ENCODE measurements at places on chromosomes 5 and 9. TPM values are rescaled to one million over a fixed set of nuclear protein-coding genes. Genes with fewer than 3 reads are reported as not detected.

DNA sequence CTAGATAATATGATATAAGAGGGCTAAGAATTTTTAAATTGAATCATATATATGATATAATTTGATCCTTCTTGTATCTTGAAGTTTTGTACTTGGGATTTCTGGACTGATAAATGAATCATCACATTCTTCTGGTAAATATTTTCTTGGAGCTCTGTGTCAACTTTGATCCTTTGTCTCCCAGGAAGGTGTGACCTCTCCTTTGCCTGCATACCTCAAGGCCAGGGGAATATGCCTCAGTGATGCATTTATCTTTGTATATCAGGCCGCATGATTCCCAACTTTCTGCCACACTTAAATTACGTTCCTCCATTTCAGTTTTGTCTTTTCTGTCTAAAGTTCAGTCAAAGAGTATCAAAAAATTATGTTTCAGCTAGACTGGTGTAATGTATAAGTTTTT is 101.2 kb downstream of the NLN start:
- no peak for DNase-seq

DNA sequence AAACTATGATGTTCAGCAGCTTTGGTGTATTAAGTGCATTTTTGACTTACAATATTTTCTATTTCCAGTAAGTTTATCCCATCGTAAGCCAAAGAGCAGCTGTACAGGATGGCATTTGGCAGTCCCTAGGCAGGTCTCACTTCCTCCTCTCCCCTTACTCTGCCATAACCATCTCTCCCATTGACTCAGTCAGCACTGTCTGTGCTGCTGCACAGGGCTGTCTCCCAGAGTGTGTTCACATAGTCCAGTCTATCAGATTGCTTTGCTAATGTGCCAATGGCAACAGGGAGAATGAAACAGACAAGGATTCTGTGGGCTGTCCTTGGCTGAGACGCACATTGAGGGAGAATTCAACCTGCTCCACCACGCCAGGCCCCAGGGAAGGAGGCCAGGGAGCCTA is 47.0 kb upstream of the CAST start:
- no peak for DNase-seq

- peak; percentile 46 for DNase-seq
Measured at GRCh38 chr5:170312666-170313065, 15.1 kb upstream of the LCP2 start.

DNA sequence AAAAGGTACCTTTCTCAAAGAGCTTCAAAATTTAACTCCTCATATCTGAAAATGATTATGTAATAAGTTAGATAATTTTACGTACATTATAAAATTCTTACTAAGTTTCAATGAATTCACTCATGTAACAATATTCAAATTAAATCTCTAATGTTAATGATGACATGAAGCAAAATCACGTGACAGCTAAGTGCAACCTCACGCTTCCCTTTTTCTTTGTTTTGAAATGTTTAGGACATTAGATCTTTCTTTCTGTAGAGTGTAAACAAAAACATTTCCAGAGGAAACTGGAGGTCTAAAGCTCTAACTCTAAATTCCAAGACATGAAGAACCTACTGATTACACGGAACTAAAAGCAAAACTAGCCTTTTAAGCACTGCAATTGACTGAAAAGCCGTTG is 227.3 kb upstream of the TBCA start:
- DNase-seq = no peak

DNA sequence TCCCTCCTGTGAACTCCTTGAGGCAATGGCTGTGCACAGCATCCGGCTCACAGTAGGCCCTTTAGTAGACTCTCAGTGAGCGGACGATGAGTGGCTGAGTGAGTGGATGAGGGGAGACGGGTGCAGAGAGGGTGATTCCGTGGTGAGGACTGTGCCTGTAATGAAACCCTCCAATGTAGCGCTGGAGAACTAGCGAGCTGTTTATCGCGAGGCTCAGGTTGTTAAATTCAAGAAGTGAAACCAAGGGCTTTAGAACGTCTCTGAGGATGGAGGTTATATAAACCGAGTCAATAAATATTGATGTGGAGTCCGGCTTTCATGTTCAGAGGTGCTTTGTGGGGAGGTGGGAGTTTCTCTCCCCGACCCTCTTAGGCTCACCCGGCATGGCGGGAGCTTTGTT is 53.2 kb downstream of the NSG2 start:
- DNase-seq = no peak

DNA sequence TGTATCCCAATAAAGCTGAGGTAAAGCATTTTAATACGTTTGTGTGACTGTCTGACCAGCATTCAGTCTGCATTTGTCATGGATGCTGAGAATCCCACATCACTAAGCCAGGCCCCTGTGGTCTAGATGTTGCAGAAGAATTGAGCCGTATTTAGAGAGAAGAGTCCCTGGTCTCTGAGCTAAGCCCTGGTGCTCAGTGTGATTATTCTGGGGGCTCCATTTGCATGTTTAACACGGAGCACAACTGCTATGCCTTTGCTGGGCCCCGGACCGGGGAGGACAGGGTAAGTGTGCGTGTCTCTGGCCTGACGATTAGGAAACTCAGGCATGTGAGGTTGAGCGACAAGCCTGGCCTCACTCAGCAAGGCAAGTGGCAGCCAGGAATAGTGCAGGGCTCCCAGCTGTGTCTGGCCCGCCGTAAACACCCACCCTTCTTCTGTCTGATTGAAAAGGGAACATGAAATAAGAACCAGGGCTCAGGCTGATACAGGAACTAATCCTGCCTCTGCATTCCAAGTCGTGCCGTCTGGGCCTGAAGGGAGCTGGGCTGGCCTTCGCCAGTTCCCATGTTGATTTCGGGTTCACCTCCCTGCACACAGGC is 22.3 kb downstream of the FAM78A start:
- no peak for DNase-seq

- DNase-seq = no peak
Measured at GRCh38 chr5:151617841-151618710, 26.9 kb upstream of the FAT2 start.

DNA sequence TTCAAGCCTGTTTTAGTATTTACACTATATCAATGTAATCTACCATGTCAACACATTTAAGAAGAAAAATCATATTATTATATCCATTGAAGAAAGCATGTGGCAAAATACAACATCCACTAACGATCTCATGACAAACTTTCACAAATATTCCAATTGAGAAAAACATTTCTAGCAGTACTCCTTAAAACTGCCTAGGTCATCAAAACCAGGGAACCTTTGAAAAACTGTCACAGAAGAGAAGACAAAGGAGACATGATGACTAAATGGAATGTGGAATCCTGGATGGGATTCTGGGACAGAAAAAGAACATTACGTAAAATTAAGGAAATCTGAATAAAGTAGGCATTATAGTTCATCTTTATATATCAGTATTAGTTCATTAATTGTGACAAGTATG is 1091.3 kb upstream of the CDH6 start:
- no peak for DNase-seq

DNA sequence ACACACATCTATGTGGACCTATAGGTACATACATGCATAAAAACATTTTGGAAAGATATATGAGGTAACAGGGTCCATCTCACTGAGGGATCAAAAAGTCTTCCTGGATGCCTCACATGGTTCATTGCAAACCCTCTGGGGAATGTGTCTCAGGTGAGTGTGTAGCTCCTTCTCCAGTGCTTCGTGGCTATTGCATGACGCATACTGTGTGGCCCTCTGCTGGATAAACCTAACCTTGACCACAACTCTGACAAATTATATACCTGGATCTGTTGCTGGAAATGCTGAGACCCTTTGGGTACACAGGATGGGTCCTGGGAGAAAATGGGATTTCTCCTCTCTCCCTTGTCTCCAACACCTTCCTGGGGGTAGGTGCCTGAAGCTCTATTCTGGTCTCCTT is 91.9 kb downstream of the JAKMIP2 start:
- DNase-seq = no peak

The SH3GLB2 gene
- total RNA-seq = 77.8 TPM

The FSTL4 gene
- total RNA-seq = 0.57 TPM

The PLPPR1 gene
- not detected for total RNA-seq
